ENCODE measurements at places on chromosomes 5 and 9. TPM values are rescaled to one million over a fixed set of nuclear protein-coding genes. Genes with fewer than 3 reads are reported as not detected.

The GABRA6 gene
- not detected for total RNA-seq

The TUSC1 gene
- 8.7 TPM for total RNA-seq

The BTNL3 gene
- total RNA-seq, result not detected

The ENC1 gene
- total RNA-seq, result 10.8 TPM

The ORM2 gene
- total RNA-seq, result not detected

The LRRC19 gene
- not detected for total RNA-seq

The KCNIP1 gene
- total RNA-seq, result not detected

The CIZ1 gene
- total RNA-seq, result 87.6 TPM

The FOXD4L6 gene
- total RNA-seq, result not detected

The SLC34A1 gene
- not detected for total RNA-seq

The SLCO4C1 gene
- not detected for total RNA-seq

The TMEM215 gene
- not detected for total RNA-seq

The NKD2 gene
- total RNA-seq, result 11.8 TPM

The OR2Y1 gene
- total RNA-seq, result not detected

The MRRF gene
- total RNA-seq, result 60.3 TPM
